ENCODE measurements at places on chromosomes 7 and 10.

- DNase-seq = no peak
Observed at GRCh38 chr7:64494912-64495461, 67.9 kb downstream of the ZNF680 start.

GRCh38 chr7:37705976-37706375, 22.4 kb downstream of the GPR141 start:
- no peak for DNase-seq

DNA sequence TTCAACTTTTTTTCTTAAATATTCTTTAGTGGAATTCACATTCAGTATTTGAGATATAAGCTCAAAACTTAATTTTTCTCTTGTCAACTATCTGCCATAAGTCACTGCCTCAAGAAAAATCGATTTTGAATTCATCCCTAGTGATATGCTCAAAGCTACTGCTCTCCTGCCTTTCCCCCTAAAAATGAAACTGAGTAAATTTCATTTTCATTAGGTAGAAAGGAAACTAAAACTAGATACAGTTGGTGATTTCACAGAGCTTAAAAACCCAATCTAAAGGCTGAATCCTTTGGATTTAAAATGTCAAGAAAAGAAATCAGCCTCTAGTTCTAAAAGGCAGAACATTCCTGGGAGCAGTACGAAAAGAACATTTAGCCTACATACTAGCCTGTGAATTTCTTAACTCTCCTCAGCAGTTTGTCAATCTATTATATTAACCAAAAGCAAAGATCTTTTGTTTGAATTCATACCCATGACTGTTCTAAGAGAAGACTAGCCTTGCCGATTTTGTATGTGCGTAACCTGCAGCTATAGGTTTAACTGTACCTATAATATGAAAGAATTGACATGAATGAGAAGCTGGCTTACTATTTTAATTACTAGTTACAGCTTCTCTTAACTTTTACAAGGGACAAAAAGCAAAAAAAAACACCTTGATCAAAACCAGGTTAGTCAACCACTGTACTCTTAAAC, 4.9 kb upstream of the FAM53B start:
- DNase-seq = no peak

GRCh38 chr7:143987513-143987912, 12.6 kb upstream of the OR6B1 start:
- DNase-seq = no peak

- DNase-seq = no peak
Observed at GRCh38 chr10:122301055-122301810, 30.1 kb downstream of the BTBD16 start.

- peak; percentile 43 for DNase-seq
Observed at GRCh38 chr10:100510533-100511308, 8.9 kb downstream of the SEC31B start.

- DNase-seq = no peak
Observed at GRCh38 chr10:132324186-132324585, 7.8 kb upstream of the LRRC27 start.

DNA sequence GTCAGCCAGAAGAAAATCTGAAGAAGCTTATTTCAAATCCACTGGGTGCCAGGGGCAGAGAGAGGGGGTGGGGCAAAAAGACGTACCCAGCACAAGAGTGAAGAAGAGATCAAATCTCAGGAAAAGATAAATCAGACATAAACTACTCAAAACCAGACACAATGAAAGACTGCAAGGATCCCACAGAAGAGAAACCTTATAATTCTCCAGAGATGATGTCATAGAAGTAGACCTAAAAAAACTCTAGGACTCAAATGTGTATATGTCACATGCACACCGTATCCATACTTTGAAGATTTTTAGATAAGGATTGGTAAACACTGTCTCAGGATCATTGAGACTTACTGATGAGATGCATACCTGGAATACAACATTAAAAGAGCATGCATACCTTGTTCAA, 98.5 kb upstream of the PIK3CG start:
- DNase-seq = no peak

All from HT-29 (cell line).